ENCODE measurements at places on chromosomes 6 and 20. TPM values are rescaled to one million over a fixed set of nuclear protein-coding genes. Genes with fewer than 3 reads are reported as not detected.

The GHRH gene
- total RNA-seq, result not detected

The TMEM244 gene
- total RNA-seq, result not detected

The SEL1L2 gene
- not detected for total RNA-seq

The RNF39 gene
- not detected for total RNA-seq

The HLA-DMB gene
- total RNA-seq, result 1.3 TPM

The NHLRC1 gene
- total RNA-seq, result 0.43 TPM

The SYNGAP1 gene
- total RNA-seq, result 60.1 TPM

The CALHM4 gene
- total RNA-seq, result not detected

The FOXF2 gene
- not detected for total RNA-seq

GRCh38 chr20:57869291-57869950 lies 159.6 kb upstream of the PMEPA1 start:
- no peak for DNase-seq

GRCh38 chr6:120354452-120355098 lies 979.7 kb downstream of the TBC1D32 start:
- DNase-seq, result peak; percentile 10

GRCh38 chr20:38123021-38123587 lies 42.0 kb downstream of the TGM2 start:
- DNase-seq, result no peak

GRCh38 chr6:35936681-35937359 lies 15.9 kb upstream of the SRPK1 start:
- DNase-seq, result no peak

- no peak for DNase-seq
These were observed 16.9 kb downstream of the LAMA5 start for GRCh38 chr20:62350098-62350628.

DNA sequence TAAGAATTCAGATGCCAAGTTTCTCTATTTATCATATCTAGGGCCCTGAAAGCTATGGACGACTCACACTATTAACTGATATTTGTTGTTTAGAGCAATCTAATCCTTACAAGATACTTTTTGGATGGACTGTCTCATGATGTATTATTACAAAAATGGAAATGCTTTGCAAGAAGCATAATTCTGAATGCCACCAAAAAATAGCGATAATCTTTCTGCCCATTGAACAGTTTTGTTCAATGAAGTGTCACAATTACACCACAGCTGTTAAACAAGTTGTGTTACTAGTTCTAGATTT lies 460.4 kb upstream of the JARID2 start:
- DNase-seq, result no peak

- no peak for DNase-seq
These were observed 143.5 kb upstream of the AKAP12 start for GRCh38 chr6:151096255-151096612.

GRCh38 chr6:167825332-167826229 lies 1.1 kb upstream of the AFDN start:
- DNase-seq, result no peak

DNA sequence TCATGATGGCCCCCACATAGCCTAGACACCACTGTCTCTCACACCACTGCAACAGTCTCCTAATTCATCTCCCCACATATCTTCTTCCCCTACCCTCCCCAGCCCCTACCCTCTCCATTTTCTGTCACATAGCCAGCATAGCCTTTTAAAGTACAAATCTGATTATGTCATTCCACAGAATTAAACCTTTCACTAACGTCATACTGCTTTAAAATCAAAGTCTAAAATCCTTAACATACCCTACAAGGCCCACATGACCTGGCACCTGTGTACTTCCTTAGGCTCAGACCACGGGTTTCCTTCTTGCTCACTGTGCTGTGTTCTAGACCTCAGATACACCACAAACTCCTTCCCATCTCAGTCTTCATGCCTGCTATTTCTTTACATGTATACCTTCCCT lies 5.9 kb downstream of the OSTM1 start:
- DNase-seq, result no peak

DNA sequence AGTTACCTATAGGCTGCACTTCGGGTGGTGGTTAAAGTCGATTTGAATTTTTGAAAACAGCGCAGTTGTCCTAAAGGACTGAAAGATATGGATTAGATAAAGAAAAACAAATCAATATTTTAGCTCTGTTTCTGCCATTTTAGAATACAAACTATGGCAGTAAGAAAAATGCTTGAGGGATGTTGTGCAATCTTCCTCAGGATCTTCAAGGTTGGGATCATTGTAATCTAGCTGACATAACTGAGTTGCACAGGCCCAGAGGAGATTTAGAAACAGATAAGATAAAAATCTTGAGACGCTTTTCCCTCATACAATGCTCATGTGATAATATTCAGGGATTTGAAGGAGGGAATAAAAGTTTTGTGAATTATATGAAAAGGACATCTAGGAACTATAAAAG lies 926 bp downstream of the PEX3 start:
- DNase-seq, result no peak

GRCh38 chr6:158677906-158678578 lies 28.2 kb downstream of the SYTL3 start:
- no peak for DNase-seq

GRCh38 chr6:112649853-112650252 lies 302.7 kb downstream of the RFPL4B start:
- no peak for DNase-seq

DNA sequence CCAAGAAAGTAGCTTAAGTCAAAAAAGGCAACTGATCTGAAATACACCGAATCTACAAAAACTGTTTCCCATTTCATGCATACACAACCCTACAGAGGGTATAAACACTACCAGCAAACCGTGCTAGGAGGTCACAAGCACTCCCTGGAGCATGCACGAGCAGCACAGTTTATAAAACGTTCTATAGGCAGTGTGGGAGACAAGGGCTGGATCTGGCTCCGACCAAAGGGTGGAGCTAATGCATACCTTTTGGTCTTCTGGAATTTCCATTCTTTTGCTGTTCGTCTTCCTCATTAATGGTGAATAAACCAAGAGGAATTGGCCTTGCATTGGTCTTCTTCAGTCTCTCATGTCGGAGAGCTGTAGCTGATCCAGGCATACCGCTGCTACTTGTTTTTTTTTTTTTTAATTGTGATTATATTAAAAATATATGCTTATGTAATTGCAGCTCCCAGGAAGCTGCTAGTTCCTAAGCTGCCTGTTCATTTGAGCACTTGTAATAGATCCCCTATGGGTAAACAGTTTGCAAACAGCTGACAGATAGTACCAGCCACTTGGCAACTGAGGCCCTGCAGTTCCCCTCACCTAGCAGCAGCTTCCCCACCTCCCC lies 24.5 kb downstream of the MAP7 start:
- no peak for DNase-seq

DNA sequence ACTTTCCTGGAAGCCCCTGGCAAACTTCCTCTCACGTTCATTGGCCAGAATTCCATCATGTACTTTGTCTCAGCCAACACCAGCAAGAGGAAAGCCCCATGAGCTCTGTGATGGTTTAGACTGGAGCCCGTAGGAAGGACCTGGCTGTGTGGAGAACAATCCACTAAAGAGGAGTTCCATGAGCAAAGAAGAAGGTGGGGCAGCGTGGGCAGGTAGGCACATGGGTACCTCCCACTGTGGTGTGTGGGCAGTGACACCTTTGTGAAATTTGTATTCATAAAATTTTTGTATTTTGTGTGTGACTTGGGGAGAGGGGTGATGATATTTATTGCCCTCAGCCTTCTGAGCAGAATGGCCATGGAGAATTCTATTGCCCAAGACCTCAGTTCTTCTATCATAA lies 89.5 kb upstream of the SCP2D1 start:
- DNase-seq, result no peak

DNA sequence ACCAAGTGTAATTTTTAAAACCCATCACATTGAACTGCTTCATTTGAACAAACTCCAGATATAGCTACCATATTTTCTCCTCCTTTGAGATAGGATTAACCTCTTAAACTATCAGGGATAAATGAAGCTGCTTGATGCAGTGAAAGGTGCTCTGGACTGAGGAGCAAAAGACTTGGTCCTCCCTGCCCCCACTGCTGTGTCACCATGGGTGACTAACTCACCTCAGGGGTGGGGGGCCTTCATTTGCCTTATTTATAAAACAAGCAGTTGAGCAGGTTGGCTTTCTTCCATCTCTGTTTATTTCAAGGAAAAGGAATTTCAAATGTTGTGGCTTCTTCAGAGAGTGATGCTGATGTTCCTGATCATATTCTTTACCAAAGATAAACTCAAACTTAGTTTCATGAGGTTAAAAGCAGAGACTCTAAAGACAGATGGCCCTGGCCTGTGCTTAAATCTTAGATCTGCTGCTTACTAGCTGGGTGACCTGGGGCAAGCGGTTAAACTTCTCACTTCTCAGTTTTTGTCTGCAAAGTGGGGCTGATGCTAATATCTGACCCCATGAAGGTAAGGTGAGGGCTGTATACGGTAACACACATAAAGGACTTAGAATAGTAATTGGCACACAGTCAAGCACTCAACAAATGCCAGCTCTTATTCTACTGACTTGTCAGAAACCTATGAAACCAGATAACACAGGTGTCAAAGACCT lies 50.5 kb downstream of the FHL5 start:
- DNase-seq, result no peak

GRCh38 chr6:89197141-89197540 lies 20.0 kb downstream of the GABRR1 start:
- no peak for DNase-seq

DNA sequence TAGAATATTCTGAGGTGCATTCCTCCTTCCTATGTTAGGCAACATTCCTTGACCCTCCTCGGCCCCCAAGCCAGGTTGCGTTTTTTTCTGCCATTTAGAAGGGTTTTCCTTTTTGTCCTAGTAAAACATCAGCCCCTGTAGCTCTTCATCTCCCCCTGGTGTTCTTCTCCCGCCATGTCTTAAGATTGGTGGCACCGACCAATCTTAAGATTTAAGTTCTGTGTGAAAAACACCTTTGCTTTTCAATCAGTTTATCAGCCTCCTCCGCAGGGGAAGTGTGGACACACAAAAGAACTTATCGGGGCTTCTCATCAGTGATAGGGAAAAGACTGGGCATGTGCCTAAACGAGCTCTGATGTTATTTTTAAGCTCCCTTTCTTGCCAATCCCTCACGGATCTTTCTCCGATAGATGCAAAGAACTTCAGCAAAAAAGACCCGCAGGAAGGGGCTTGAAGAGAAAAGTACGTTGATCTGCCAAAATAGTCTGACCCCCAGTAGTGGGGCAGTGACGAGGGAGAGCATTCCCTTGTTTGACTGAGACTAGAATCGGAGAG lies 719 bp upstream of the EDN1 start:
- peak; percentile 26 for DNase-seq

- no peak for DNase-seq
These were observed 752.6 kb upstream of the MARCKS start for GRCh38 chr6:113104541-113104940.

GRCh38 chr6:90204327-90205056 lies 92.2 kb downstream of the BACH2 start:
- DNase-seq, result no peak

- no peak for DNase-seq
These were observed 178.6 kb downstream of the UNC5CL start for GRCh38 chr6:40860443-40860842.

DNA sequence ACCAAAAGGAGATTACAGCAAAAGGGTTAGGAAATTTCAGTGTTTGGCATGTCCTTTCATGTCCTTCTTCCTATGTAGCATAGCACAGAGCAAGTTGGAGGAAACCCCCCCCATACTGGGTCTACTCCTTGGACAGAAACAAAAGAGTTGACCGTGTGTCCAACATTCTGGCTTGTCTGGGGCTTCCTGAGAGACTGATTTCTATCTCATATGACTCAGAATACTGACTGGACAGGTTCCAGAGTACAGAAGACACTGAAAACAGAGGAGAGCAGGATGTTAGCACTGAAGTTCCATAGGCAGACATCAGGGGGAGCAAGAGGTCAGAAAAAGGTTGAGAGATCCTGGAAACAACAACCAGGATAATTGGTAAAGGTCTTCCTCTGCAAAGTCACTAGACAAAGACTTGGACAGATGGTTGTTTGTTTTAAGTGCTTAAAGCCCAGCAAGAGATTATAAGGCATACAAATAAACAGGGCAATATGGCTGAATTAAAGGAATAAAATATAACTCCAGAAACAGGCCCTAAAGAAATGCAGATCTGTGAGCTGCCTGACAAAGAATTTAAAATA lies 48.4 kb downstream of the USP49 start:
- DNase-seq, result peak; percentile 21

DNA sequence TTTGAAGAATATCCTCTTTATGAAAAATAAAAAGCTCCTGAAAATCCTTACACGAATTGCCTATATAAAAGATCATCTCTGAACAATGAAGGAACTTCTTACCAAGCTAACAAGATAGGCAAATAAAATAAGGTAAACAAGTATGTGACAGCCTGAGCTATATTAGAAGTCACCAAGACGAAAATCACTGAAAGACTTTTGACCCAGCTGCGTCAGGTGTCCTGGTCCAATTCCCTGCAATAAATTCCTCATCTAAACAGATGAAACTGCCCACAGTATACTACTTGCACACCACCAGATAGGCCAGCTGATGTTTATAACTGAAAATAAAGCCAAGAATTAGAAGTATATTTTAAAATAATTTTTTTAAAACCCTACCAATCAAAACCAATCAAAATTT lies 67.4 kb upstream of the RUNX2 start:
- no peak for DNase-seq

GRCh38 chr6:36504181-36504580 lies 43.1 kb downstream of the STK38 start:
- no peak for DNase-seq

DNA sequence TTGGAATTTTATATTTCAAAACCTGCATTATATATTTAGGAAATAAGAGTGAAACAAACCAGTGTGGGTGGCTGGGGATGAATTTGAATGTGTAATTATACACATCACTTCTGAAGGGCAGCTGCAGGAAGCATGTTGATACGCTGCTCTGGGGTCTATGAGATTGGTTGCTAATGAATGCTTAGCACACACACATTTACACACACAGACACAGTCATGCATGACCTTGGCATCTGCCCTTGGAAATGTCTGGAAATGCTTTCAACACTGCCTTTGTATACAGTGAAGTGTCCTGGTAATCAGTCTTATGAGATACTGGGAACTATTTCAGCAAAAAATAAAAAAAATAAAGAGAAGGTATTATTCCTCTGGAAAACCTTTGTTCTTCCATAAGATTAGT lies 83.4 kb downstream of the ELOVL4 start:
- no peak for DNase-seq

DNA sequence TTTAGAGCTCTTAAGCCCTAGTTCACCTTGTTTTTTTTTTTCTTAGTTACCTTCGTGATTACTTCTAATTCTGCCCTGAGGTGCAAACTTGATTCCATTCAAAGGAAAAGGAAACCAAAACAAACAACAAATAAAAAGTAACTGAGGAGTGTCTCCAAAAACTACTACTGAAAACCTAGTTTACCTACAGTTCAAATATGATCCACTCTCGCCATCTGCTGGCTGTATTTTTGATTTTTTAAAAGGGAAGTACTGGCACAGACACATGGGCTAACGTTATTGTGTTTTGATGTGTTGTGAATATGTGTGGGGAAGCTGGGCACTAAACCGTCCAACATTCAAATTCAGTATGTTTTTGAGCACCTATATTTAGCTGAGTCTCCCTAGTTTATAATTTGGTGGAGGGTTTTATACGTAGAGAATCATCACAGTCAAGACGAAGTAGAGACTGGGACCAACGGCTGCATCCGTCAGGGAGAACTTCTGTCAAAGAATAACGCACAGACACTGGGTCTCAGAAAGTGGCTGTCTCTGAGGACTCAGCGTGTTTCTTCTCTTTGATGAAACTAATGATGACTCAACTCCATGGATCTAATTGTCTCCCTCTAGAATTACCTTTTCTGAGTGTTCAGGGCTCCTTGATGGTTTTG lies 373.5 kb upstream of the BTBD3 start:
- DNase-seq, result no peak
